Activated CD4-positive, alpha-beta T cell treated with anti-CD3 and anti-CD28 coated beads, Interleukin-2, Interleukin-6, amounts not matched to agents 100 ng/mL and 50 ng/mL, durations not matched to agents 16 hours and 8 hours (primary cell): ENCODE measurements at places on chromosomes 1 and 21.

GRCh38 chr1:5296557-5297179 is 642.3 kb downstream of the AJAP1 start:
- no peak for DNase-seq

- no peak for DNase-seq
Observed at GRCh38 chr1:162197615-162198421, 128.3 kb downstream of the NOS1AP start.

- DNase-seq: peak; percentile 44
Observed at GRCh38 chr1:201877877-201878401, 10.8 kb upstream of the SHISA4 start.

DNA sequence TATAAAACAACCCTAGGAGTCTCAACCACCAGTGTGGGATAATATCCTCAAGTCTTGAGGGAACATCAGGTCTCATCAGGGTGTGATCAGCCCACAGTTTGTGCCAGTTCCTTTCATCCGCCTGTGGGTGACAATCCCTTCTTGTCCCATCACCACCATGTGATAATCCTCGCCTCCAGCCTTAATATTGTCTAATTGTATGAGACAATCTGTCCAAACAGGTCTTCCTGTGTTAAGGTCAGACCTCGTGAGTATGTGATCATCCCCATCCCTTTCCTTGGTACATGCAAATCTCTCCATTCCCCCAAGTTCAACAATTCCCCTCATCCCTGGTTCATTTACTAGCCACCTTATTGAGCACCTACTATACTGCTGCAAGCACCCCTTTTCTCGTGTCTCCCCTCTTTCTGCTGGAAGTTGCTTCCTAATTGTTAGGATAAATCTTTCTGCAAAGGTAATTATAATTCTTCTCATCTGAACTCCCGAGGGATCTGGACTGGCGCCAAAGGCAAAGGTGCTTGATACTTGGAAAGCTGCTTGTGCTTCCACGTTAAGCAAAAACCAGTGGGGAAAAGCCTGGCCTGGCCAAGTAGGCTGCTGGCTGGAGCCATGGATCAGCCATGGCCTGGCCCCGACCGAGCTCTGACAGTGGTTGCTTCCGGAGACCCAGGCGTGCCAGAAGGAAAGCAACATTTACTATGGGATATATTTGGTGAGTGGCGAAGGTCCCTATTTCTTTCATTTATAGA is 92.5 kb downstream of the RNF220 start:
- DNase-seq: no peak

DNA sequence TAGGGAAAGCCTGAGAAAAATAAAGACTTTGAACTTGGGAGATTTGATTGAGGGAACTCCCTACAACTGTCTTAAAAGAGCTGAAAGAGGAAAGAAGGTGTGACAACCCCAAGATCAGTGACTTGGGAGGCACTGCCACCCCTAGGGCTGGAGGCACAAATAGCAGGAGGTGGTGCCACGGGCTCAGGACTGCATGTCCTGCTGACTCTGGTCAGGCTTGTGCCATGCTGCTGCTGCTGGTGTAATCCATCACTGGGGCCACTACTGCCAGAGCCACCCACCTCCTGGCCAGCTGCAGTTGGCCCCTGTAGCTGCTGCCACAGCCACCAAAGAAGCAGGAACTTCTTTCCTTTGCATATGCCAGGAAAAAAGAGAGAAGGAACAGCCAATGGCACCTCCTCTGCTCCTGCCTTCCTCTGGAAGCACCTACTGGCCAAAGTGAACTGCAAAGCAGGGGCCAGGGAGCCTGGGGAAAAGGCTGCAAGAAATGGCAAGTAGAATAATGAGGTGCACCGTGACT is 730.3 kb downstream of the PTPRU start:
- DNase-seq: no peak

DNA sequence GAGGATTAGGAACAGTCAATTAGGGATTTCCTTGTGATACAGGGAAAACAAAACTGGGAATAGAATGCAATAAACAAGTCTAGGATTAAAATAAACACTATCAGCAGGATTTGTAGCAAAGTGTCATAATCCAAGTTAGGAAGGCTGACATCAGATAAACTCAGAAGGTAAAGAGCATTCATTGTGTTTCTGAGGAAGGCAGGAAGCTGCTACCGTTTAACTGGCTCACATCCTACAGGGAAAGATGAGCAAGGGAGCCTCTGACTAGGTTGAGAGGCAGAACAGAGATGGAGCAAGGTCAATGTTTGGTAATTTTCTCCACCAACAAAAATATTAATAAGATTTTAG is 124.7 kb downstream of the POU2F1 start:
- DNase-seq: no peak

DNA sequence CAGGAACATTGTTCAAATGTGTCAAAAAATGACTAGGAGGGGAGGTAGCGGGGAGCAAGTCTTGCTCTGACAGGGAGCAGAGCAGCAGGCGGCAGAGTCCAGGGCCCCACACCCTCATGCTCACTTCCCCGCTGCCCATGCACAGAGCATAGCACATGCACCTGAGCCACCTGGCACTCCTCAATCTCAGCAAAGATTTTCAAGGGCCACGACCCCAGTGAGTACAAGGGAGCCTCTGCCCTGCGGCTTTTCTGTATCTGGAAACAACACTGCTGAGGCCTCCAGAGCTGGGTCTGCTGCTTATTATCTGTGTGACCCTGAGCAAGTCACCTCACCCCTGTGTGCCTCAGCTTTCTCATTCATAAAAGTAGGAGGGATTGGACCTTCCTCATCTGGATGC is 1.1 kb upstream of the GJB3 start:
- no peak for DNase-seq

DNA sequence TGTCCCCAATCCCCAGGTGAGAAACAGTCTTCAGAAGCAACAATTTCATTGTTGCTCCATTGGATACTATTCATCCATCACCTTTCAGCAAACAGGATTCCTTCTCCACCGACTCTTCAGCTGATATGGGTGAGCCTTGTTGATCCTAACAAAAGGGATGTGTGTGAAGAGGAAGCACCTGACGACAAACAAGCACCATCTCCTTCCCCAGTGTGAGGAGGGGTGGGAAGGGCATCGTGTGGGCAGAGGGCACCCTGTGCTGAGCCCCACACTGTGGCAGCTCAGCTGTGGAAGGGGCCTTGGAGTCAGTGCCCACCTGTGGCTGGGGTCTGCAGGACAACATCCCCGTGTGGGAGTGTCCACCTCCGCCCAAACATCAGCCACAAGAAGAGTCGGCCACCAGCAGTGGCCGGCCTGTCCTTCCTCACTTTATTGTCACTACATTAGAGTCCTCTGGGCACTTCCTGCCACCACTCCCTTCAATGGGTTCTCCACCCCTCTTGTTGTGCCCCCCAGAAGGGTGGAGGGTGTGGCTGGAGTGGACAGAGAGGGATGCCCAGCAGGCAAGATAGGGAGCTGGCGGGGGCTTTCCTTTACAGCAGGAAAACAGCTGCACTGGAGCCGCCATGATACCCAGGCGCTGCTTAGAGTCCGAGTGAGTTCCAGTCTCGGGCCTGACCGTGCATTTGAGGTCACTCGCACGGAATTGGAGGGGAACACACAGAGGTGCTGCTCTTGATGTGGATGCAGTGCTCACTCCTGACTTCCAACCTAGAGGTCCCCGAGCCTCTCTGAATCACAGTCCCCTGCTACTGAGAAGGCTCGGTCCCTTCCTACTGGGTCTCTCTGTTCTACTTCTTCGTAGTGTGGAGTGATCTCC is 40.9 kb downstream of the VPS26C start:
- no peak for DNase-seq

GRCh38 chr1:201186192-201186591 is 4.4 kb upstream of the IGFN1 start:
- DNase-seq: no peak

GRCh38 chr1:167739752-167740151 is 18.0 kb downstream of the MPZL1 start:
- no peak for DNase-seq

DNA sequence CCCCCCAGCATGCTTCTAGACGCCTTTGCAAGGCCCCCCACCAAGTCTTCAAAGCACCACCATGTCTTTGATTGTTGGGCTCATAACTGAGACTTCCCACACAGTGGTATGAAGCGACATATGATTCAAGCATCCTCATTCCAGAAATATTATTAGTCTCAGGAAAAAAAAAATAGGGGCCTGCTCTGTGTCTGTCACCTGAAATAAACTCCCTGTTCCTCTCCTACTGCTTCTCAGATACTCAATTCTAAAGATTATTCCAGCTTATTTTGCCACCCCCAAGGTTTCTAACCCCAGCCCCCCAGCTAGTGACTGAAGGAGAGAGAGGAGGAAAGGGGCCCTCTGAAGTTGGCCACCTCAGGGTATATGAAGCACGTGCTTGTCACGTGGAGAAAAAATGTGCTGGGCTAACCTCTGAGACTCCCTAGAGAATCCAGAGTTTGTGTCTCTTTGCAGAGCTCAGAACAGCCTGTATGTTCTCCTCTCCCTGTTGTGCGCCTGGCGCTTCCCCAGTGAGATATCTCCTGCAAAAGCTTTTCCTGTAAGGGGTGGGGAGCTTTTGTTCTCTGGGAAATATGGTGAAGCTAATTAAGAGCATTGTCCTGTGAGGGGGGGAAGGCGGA is 35.9 kb upstream of the RASAL2 start:
- DNase-seq: no peak
